COR-L47 (cell line): ENCODE measurements at places on chromosomes 16 and 17.

DNA sequence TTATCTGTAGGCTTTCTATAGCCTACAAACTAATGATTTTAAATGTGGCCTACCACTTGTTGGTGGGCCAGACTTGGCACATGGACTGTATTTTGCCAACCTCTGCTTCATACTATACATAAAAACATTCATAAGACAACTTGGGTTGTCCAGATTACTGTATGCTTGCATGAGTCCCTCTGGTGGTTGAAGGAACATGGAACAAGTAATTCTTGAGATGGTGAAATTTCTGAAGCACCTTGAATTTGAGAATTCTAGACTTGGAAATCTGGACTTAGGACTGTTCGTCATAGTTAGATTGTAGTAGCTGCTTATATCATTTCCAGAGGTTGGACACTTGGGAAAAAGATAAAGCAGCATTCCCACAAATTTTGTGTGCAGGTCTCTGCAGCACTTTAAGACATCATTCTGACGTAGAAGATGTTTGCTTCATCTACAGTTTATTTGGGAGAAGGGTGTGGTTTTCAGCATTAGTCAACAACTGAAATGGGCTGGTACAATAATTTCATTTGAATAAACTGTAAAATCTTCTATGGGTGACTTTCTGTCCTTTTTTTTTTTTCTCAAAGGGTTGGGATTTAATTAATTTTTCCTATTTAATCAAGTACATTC lies 31.2 kb downstream of the NFATC3 start:
- peak; percentile 2 for DNase-seq

DNA sequence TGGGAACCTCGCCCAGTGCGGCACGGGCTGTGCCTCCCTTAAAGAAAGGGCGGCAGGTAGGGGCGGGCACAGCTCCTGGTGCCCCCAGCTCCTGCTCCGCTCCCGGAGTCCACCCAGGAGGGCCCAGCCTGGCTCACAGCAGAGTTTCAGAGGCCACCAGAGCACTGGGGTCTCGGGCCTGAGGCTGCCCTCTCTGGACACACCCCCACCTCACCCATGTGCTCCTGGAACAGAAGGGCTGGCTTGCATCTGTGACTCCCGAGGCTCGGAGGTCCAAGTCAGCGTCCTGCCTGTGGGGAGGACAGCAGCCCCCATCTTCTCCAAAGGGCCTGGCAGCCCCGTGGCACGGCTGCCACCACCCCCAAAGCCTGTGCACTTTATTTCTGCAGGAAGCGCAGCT lies 62.7 kb downstream of the RBFOX3 start:
- DNase-seq = no peak

GRCh38 chr17:58156839-58157803 lies 8.9 kb downstream of the OR4D1 start:
- no peak for DNase-seq

- DNase-seq = no peak
These were observed 45.4 kb downstream of the CLEC19A start for GRCh38 chr16:19330841-19331397.

DNA sequence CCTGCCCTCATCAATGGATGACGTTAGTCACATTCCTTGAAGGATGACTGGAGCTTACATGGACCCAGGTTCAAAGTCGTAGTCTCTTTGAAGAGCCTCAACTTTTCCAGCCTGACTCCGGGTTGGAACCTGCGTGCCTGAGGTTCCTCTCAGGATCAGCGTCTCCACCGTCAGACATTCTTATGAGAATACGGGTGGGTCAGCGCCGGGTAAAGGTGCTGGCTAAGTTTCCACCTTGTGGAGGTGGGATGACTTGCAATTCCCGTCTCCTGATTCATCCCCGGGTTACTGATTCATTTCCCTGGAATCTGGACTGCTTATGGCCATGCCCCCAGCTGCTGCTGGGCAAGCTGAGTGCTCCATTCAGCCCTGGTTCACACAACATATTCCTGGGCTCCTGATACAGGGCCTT lies 38.9 kb upstream of the CMIP start:
- no peak for DNase-seq

- DNase-seq = no peak
These were observed 3.1 kb downstream of the SLC43A2 start for GRCh38 chr17:1625581-1625980.

DNA sequence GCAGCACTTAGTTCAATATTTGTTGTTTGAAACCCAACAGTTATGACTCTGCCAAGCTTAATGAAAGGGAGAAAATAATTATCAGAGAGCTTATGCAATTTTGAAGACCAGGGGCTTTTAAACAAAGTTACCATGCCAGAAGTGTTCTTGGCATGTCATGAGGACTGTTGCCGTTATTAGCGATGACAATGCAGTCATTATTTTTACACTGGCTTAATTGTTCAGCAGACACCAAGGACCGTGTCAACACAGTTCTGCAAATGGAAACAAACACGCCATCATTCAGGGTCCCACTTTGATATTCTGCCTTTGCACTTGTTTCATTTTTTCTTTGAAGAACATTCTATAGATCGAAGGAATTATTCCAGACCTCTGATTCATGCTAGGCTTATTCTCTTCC lies 518.5 kb downstream of the CDH13 start:
- no peak for DNase-seq

DNA sequence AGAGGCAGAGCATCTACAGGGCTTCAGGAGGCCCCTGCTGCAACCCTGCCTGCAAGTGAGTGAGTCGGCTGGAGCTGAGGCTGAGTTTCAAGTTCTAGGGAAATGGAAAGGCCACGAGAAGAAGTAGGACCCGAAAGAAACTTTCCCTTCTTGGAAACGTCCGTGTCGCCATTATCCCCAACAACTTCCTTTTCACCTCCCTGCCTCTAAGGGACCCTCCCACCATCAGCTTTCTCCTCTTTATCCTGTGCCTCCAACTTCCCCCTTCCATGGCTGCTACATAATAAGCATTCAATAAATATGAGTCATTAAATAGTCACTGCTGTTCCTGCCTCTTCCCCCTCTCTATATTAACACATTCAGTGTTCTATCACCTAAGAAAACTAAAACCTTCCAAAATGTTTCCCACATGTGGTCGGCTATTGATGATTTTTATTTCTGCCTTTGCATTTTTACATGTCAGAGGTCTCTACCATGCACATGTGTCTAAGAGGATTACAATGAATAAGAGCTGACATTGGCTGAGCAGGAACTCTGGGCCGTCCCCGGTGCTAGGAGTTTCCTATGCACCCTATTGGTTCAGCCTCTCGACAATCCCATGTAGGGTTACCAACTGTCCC lies 115.9 kb upstream of the TNRC6C start:
- no peak for DNase-seq

GRCh38 chr17:77451245-77451893 lies 310.6 kb downstream of the SEC14L1 start:
- DNase-seq = peak; percentile 33

- DNase-seq = no peak
These were observed 11.4 kb downstream of the DYNC1LI2 start for GRCh38 chr16:66740010-66740409.

DNA sequence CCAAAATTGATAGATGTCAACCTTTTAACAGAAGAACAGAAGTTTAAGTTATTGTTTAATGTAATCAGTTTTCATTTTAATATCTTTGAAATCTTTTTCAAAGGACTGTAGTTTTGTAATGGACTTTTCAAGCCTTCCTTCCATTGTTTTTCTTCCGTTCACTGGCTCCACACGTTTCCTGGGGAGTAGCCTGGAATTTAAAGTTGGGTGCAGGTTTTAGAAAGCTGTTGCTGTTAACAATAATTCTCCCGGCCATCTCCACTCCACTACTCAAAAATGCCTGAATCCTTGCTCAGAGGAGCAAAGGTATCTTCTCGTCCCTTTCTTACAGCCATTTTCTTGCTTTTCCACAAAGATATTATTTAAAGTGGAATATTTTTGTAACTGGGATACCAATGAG lies 4.7 kb upstream of the COQ7 start:
- no peak for DNase-seq

- no peak for DNase-seq
These were observed 190.6 kb upstream of the SDK2 start for GRCh38 chr17:73834684-73835343.

DNA sequence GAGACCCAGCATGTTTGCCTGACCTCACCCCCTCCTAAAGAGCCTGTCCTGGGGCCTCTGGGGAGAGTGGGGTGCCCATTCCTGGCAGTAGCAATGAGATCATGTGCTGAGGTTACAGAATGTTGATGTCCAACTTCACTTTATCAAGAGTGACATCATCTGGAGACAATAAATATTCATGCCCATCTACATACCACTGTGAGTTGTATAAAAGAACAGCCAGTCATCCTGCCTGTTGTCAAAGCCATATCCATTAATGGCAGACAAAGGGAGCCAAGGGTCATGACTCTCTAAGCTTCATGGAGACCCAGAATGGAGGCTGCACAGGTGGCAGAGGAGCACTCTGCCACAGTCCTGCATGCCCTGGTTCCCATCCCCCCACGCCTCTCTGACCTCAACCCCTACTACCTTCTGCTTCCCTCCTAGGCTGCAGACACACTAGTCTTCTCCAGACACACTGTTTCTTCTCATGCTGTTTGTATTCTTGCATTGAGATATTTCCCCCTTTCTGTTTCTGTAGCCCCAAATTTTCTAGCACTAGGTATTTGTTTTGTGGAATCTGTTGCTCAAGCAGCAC lies 27.1 kb downstream of the SHISA6 start:
- DNase-seq = no peak

DNA sequence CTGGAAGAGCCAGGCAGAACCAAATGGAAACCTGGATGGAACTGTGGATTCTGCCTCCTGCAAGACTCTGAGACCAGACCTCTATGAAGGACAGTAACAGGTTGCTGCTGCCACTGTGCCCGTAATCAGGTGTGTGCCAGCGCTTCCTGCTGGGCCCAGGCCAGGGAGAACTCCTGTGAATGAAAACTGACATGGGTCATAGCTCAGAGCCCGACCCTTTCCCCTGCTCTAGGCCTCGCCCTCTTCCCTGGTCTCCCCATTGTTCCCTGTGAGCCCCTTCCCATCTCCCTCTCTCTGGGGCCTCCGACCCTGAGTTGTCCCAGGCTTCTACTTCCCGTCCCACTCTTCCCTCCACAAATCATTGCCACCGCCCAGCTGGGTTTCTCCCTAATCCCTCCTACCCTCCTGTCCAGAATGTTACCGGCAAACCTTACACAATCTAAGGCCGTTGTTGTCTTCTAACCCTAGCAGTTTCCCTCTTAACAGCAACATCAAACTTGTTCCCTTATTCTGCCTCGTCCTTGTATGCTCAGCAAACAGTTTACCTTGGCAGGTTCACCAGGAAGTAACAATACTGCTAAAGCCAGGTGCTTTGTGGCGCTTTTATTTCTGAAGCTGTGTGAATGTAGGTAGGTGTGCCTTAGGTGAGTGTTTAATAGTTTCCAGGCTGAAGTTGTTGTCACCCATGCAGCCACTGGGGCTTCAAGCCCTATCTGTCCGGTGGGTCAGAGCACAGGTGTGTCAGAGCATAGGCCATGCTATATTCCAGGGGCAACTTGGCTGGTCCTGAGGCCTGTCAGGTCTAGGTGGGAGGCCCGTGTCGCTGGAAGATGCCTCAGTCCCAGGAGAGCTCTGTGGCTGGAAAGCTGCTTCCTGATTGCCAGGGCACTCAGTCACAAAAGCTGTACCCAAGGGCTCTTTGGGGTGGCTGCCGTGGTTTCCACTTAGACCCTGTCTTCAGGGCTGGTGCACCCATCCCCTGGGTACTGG lies 32.0 kb downstream of the SMPD3 start:
- peak; percentile 76 for DNase-seq

DNA sequence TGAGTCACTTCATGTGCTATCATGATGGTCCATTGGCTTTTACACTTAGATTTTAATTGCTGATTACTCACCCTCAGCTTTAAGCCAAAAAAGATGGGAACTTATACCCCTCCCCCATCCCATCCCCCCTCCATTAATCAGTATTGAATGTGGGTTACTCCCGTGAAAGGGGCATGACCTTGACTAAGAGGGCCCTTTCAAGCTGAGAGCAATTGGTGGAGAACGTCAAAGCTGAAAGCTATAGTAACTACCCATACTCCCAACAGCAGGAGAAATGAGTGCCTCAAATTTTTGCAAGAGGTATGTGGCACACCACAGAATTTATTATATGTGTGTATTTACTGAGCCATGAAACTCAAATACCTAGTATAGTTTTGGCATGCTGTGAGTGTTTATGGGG lies 99.7 kb upstream of the CDH8 start:
- no peak for DNase-seq

GRCh38 chr17:42389135-42389417 lies 834 bp upstream of the STAT3 start:
- no peak for DNase-seq

GRCh38 chr16:54281535-54282201 lies 4.9 kb downstream of the IRX3 start:
- DNase-seq = no peak

- no peak for DNase-seq
These were observed 56.3 kb downstream of the XYLT1 start for GRCh38 chr16:17414421-17414820.

GRCh38 chr16:8888951-8889892 lies 7.1 kb downstream of the LITAFD start:
- DNase-seq = no peak

- no peak for DNase-seq
These were observed 70.0 kb downstream of the HS3ST3A1 start for GRCh38 chr17:13531721-13532120.

- DNase-seq = no peak
These were observed 20.6 kb downstream of the MAP3K14 start for GRCh38 chr17:45296003-45296832.

GRCh38 chr16:20923876-20924275 lies 23.3 kb downstream of the LYRM1 start:
- no peak for DNase-seq

DNA sequence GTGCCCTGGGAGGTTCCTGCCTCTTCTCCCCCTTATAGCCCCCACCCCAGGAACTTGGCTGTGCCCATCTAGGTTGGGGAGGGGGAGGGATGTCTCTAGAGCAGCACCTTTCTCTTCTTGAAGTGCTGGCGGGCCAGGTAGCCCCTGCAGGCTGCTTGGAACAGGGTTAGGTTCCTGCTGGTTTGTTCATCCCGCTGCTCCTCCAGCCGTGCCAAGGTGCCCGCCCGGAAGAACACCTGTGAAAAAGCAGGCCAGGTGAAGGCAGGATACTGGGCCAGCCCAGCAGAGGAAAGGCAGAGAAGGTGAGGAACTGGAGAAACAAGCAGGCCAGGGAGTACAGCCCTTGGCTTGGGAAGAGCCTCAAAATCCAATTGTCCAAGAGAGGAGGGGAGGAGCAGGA lies 56.6 kb downstream of the PIPOX start:
- no peak for DNase-seq

DNA sequence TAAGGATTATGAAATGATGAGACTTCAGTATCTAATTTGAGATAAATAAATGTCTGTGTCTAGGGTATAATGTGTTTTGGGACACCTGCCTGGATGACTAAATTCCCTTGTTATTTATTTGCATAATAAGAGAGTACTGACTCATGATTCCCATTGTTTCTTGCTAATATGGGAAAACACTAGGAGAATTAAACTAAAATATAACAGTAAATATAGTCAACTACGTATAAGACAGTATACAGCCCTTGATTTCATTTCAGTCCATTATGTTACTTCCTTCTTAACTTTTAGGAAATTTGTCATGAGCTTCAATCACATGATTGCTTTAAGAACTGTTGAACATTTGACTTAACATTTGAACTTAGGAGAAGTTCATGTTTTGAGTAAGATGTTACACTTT lies 62.4 kb downstream of the VMP1 start:
- no peak for DNase-seq

GRCh38 chr16:507996-508395 lies 19.5 kb upstream of the CAPN15 start:
- DNase-seq = no peak
